ENCODE measurements at places on chromosomes 13 and 19.

DNA sequence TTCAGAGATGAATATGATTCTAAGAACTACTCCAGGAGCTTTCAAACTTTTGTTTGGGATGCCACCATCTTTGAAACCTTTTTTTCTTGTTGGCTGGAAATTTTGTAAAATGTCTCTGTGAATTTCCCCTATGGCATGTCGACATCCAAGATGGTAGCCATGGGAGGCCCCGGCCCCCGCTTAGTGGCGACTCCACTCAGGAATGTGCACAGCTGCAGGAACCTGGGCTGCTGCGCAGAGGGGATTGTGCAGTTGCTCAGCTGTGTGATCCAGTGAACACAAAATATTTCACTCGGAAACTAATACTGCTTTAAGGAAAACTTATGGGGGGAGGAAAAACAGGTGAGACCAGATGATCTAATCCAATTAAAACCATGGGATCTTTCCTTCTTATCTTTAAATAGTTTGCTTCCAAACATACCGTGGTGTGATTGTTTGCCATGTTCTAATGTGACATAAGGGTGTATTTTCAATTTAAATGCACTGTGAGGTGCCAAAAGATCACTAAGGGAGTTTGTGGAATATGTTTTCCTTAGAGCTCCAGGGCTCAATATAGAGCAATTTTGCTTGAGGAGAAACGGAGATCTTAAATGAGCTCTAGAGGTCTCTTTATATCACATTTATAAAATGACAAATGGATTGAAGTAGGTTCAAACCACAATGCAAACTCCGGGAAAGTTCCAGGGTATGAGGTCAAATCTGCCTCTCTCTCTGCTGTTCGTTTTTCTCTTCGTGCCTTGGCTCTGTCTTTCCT is 497.7 kb downstream of the FGF9 start:
- no peak for DNase-seq

GRCh38 chr13:21077788-21078353 is 16.5 kb upstream of the LATS2 start:
- no peak for DNase-seq

DNA sequence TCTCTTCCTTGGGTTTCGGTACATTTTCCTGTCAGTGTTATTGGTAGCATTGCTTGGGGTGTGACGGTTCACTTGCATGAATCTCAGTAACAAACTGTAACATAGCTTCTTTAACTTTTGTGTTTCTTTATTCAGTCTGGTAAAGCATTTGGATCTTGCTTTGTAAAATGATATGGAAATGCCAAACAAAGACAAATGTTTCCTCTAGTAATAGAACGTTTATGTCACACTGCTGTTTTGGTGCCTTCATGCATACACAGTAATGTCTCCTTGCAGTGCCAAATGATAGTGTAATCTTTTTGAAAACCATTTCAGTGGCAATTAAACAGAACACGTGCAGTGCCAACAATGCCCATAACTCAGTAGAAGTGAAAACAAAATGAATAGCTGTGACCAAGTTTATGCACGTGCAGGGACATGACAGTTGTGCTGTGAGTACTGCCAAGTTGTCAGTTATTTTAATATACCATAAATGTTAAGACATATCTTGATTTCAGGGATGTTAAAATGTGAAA is 110.8 kb downstream of the RXFP2 start:
- DNase-seq = no peak

- DNase-seq = peak; percentile 92
These were observed 8.4 kb downstream of the EMP3 start for GRCh38 chr19:48333467-48334384.

GRCh38 chr13:99507986-99508385 is 6.7 kb downstream of the TM9SF2 start:
- DNase-seq = no peak

- no peak for DNase-seq
These were observed 10.4 kb upstream of the KLK15 start for GRCh38 chr19:50843701-50844221.

GRCh38 chr19:19443902-19444680 is 38.6 kb downstream of the GATAD2A start:
- DNase-seq = no peak

GRCh38 chr13:99311137-99311536 is 3.9 kb upstream of the GPR183 start:
- no peak for DNase-seq

DNA sequence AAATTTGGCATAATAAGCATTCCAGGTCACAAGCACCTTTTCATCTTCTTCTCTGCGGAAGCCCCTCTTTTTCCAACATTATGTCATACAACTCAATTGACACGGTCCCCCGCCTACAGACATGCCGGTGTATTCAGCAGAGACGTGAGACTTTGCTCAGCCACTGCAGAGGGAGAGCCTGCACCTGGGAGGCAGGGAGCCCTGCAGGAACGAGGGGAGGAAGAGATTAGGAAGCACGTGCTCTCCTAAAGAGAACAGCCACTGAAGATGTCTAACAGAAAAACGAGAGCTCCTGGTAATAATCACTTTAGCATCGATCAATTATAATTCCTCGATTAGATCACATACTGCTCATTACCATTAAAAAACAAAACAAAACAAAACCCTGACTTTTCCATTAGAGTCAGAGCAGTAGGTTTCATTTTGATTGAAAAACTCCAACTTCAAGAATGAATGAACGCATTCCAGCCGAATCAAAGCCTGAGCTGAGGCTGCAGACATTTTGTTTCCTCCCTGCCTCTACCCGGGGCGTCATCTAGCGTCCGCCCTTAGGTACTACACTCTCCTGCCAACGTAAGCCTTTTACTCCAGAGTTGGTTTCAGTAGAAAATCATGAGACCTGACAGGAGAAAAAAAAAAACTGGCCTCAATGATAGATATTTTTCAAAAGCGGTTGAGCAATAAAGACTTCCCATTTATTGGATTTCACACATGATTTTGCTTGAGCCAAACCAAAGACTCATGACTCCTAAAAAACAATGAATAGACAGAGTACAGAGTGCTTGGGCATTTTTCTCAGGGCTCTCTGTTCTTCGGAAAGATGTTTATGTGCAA is 194.5 kb downstream of the KATNAL1 start:
- peak; percentile 69 for DNase-seq

DNA sequence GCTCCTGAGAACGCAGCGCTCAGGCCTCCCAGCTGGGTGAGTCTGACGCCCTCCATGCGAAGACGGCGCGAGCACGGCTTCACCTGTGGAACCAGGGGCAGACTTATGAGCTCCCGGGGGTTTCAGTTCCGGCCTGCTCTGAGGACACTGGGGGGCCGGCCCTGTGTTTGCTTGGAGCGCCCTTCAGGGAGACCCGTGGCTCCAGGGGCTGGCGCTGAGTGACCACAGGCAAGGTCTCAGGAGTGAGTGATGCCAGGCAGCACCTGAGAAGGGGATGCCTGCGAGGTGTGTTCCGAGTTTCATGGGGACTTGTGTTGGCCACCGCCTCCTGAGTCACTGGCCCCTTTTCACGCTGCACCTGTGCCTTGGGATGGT is 4.5 kb downstream of the MCF2L start:
- DNase-seq = no peak

- DNase-seq = no peak
These were observed 539 bp downstream of the DAPK3 start for GRCh38 chr19:3970313-3970807.

- no peak for DNase-seq
These were observed 74.3 kb downstream of the CRYL1 start for GRCh38 chr13:20451397-20451796.

- DNase-seq = no peak
These were observed 183.0 kb downstream of the TSHZ3 start for GRCh38 chr19:31166206-31166605.

DNA sequence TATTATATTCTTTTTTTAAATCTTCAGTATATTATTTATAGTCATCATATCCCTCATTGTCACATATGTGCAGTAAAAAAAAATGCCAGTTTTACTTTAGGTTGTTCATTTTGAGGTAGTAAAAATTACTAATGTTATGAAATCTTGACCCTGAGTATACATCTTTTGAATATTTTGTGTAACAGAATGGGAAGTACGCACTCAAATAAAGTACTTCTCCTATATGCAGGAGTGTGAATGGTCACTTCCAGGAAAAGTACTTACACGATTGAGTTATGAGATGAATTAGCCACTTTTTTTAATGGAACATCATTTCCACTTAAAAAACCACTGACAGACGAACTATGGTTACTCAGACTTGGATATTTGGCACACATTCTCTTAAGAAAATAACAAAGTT is 58.5 kb downstream of the C13orf42 start:
- DNase-seq = no peak

DNA sequence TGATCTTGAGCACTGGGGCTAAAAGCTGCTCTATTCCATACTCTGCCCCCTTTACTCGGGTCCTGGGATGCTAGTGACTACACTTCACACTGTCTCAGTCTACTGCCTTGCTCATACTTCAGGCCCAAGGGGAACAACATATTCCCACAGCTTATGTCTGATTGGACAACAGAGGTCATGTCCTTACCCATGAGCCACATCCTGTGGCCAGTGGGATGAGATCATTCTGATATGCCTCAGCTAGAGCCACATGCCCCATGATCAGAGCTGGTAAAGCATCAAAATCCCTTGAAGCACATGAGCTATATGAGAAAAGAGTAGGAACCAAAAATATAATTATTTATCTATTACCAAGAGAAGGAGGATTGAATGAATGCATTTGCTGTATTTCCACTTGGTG is 290.1 kb upstream of the TSHZ3 start:
- DNase-seq = no peak

DNA sequence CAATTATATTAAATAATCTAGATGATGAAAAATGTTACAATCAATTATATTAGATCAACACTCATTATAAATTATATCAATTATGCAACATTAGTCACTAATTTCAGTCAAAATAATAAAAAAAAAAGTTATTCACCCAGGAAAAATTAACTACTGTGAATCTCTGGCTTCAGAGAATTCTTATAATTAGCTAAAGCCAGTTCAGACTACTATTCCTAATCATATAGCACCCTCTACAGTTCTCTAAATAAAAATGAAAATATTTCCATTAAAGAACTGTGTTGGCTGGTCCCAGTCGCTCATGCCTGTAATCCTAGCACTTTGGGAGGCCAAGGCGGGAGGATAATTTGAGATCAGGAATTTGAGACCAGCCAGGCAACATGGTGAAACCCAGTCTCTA is 33.0 kb downstream of the XPO4 start:
- no peak for DNase-seq

DNA sequence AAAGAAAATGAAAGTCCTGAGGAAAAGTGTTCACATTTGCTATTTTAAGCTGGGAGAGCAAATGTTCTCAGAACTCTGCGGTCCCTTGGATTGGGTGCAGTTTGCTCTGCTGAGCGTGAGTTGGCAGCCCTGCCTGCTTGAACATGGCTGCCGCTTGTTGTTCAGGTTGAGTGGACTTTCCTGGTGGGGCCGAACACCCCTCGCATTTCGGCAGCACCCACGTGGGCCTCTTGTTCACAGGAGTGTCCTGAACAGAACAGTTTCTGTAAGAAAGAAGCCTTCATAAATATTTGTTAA is 10.8 kb upstream of the RNF113B start:
- DNase-seq = no peak

- no peak for DNase-seq
These were observed 1551.3 kb upstream of the MIR17HG start for GRCh38 chr13:89796196-89796595.

- DNase-seq = no peak
These were observed 5.7 kb upstream of the RXFP2 start for GRCh38 chr13:31733647-31734046.

DNA sequence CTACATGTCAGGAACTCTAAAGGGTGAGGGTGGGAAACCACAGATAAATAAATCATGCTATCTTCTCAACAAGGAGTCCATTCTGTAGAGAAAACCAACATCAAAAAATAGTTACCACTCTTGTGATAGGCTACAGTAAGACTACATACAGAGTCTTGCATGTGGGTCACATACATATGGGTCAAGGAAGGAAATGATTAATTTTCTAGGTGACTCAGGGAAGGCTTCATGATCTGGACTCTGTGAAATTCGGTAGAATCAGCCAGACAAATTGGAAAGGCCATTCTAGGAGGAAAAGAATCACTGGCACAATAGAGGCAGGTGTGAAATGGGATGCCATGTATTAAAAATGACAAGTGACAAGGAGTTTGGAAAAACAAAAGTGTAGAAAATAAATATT is 638.9 kb downstream of the LIG4 start:
- DNase-seq = no peak

DNA sequence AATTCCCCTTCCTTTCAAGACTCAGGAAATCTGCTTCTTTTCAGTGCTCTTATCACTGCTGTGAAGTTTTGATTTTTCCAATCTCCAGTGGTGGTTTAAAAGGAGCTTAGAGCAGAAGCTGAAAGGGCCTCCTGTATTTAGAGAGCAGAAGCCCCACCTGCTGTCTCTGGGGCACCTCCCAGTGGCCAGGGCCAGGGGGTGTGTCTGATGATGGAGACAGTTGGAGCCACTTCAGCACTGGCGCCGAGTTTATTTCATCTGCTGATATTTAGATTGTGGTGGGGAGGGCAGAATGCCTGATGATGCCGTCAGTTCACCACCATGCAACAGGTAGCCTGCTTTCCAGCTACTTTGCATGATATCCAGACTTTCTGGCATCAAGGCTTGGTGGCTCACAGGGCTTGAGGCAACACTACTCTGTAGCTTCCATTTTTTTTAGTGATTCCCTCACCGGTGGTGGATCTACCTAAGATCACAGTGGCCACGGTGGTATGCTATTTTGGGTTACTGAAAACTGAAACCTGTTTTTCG is 371.9 kb downstream of the KCNRG start:
- peak; percentile 17 for DNase-seq

- no peak for DNase-seq
These were observed 1.8 kb upstream of the DIAPH3 start for GRCh38 chr13:60165391-60166099.

- DNase-seq = no peak
These were observed 382.0 kb downstream of the ZNF536 start for GRCh38 chr19:30754162-30754561.

- DNase-seq = no peak
These were observed 24.4 kb downstream of the MARK4 start for GRCh38 chr19:45275370-45275971.

- DNase-seq = no peak
These were observed 42.4 kb downstream of the TMEM255B start for GRCh38 chr13:113801289-113801961.

GRCh38 chr13:90362707-90363106 is 984.8 kb upstream of the MIR17HG start:
- no peak for DNase-seq

DNA sequence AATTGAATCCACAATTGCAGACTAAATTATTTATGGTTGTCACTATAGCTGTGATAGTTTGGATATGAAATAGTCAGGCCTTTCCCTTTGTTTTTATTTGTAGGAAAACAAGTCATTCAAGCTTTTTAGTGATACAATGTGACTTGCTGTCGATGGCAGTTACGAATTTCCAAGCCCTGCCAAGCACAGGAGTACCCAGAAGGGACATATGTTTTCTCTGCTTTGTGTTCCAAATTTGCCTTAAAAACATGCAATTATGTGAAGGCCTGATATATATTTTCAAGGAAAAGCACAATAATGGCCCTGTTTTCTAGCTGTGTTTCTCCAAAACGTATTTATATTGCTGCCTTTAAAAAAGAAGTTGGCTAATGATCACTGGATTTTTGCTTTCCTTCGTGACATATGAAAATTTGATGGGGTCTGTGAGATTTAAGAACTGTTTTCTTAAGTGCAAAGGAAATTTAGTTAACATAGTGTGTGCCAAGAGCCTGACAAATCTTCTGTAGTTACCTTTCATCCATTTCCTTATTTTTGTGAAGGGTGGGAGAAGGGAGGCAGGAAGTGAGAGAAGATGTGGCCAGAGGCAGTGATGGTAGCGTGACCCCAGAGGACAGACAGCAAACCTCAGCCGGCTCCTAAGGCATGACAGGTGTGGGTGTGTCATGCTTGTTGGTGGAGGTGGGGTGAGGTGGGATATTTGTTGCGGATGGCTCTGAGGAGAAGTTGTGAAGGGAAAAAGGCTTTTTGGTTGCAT is 79.6 kb downstream of the TEX26 start:
- DNase-seq = no peak
